ENCODE measurements at places on chromosomes 11 and 22.
A peak's percentile ranks its signal among the peaks of the same experiment; 100 is the strongest.

DNA sequence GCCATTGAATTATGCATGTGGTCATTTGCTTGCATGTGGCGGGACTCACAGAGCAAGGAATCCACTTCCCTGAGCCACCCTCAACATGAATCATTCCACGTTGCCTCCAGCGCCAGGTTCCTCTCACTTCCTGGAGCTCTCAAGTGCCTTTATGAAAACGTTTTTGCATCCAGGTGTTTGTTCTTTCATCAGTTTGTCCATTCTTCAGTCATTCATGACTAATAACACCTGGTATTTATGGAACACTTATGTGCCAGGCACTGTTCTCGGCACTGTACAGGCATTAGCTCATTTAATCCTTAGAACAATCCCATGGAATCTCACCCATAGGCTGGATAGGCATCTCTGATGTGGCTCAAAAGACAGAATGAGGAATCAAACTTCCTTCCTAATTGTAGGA lies 256.1 kb upstream of the SYN3 start:
- no peak for DNase-seq

DNA sequence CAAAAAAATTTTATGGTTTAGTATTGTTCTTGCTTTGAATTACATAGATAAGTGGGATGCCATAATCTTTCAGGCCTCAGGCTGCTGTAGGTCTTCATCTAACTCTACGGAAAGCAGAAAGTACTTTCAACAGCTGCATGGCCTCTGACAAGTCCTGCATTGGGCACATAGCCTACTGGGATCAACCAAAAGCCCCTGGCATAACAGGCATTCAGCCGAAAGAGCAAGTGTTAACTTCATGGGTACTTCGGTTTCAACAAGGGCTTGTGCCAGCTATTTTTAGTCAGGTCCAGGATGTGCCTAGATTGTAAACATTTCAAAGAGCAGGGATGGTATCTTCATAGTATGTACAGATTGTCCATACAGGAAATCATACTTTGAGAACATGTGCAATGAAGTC lies 3.1 kb downstream of the SLN start:
- DNase-seq = no peak

DNA sequence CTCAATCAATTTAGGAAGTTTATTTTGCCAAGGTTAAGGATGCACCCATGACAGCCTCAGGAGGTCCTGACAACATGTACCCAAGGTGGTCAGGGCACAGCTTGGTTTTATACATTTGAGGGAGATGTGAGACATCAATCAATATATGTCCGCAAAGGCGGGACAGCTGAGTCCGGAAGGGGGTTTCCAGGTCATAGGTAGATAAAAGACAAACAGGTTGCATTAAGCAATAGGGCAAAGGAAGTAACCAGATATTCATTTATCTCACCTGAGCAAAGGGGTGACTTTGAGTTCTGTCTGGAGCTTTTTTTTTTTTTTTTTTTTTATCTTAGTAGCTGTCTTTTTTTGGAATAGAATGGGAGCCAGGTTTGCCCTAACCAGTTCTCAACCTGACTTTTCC lies 2.0 kb upstream of the TRIM34 start:
- DNase-seq = no peak

DNA sequence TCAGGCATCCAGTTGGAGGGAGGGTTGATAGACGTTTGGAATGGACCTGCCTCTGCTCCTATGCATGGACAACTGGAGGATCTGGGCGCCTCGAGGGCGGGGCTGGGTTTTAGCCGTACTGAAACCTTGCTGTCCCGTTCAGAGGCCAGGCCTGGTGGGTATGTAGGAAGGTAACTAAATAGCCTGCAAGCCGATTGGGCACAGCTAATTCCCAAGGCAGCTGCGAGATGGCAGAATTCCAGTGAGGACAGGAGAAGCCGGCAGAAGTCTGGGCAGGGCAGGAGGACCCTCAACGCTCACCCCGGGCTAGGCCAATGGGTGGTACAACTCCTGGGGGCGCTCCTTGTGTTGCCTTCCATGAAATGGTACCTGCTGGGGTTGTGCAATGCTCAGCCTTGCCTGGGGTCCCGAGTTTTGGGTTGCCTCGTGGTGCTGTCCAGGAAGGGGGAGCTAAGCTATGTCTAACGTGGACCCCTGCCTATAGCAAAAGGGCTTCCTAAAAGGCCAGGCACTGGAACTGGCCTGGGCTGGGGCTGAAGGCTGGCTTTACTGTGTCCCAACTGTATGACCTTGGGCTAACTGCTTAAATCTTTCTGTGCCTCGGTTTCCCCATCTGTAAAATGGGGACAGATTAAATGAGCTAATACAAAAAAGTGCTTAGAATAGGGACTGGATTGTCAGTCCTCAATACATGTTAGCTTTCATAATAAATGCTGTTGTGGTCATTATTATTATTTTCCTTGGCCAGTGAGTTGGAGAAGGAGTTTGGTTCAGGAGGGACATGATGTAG lies 30.1 kb upstream of the CD82 start:
- DNase-seq = no peak

DNA sequence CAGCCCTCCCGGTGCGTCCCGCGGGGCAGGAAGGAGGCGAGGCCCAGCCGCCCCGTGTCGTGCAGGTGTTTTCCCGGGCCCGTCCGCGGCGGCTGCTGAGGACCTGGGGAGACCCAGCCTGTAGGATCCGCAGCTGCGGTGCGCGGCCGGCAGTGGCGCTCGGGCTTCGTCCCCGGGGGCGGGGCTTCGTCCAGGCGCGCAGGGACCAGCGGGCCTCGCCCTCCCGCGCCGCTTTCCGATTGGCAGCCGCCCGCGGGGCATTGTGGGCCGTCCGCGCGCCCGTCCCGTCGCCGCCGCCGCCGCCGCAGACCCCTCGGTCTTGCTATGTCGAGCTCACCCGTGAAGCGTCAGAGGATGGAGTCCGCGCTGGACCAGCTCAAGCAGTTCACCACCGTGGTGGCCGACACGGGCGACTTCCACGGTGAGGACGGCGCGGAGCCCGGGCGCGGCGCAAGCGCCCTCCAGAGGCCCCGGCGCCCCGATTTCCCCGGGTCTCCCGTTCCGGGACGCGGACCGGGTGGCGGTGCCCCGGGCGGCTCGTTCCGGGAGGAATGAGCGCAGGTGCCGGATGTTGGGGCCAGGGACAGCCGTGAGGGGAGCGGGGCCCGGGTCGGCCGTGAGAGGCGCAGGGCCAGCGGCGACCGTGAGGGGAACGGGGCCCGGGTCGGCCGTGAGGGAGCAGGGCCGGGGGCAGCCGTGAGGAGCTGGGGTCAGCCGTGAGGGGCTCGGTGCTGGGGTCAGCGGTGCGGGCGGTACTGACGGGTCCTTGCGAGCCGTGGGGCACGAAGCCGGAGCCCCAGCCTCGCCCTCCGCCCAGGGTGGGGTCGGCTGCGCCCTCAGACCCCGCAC lies at the start of gene TALDO1:
Gene TALDO1, plus strand, starts transcription at position 307 of the 849 bp plus-strand sequence. Its CDS starts 18 bp downstream, at position 325.
- peak; percentile 88 for DNase-seq

DNA sequence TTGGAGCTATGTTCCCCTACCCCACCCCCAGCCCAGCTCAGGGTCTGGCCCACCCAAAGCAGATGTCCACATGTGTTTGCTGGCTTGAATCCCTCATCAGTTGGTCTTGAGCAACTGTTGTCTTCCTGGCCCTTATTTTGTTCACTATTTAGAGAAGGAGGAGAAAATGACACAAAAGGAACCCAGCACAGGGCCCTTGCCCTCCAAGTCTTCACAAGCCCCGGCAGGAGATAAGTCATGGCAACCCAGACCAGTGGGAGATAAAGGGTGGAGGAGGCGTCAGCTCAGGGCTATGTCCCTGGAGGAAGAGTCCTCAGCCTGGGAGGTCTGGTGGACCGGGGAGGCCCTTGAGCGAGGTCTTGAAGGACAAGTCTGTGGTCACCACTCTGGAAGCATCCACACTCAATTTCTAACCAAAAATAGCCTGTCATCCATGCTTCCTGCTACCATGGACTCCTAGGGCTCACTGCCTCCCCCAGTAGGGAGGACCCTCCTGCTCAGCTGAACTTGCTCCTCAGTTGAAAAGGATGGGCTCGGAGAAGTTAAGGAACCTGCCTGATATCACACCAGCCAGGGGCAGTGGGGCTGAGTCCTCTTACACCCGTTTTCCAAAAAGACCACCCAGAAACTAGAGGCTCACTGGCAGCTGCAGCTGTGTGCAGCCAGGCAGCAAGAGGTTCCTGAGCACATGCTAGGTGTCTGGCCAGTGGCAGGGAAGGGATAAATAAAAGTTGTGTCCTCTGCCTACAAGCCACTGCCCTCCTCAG lies 1.8 kb upstream of the RAB3IL1 start:
- peak; percentile 76 for DNase-seq

GRCh38 chr11:5507933-5508305 lies 1.8 kb downstream of the UBQLN3 start:
- DNase-seq = no peak

DNA sequence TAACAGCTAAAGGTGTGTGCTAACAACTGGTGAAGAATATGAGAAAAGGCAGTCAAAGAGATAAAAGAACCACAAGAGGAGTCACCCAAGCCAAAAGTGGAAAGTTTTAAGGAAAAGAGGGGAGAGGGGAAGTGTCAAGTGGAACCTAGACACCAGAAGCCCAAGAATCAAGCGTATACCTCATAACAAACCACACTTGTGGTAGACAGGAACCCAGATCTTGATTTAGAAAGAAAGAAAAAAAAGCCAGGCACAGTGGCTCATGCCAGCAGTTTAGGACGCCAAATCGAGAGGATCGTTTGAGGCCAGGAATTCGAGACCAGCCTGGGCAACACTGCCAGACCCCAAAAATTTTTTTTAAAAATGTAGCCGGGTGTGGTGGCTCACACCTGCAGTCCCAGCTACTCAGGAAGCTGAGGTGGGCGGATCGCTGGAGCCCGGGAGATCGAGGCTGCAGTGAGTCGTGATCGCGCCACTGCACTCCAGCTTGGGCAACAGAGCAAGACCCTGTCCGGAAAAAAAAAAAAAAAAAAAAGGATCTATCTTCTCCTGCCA lies 877 bp downstream of the SLC25A17 start:
- DNase-seq = no peak

Measured in right atrium auricular region (tissue), 2 donors.